ENCODE measurements at places on chromosomes 5 and 9. TPM values are rescaled to one million over a fixed set of nuclear protein-coding genes. Genes with fewer than 3 reads are reported as not detected.

The RANBP3L gene
- total RNA-seq, result 5.1 TPM

GRCh38 chr9:82597241-82598203 lies 465.4 kb downstream of the RASEF start:
- DNase-seq, result no peak

DNA sequence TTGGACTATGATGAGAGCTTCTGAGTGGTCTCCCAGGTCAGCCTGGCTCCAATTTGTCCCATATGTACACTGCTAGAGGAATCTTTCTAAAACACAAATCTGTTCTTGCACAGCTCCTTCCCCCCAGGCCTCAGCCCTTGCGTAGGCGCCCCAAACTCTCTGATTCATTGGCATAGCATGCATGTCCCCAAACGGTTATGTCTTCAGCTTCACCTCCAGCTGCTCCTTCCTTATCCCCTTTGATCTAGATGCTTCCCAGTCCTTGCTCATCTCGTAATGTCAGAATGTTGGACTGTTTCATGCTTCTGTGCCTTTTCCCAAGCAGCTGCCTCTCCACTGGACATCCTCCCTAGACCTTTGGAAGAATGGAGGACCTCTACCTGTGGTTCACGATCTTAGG lies 60.1 kb upstream of the BASP1 start:
- DNase-seq, result no peak

DNA sequence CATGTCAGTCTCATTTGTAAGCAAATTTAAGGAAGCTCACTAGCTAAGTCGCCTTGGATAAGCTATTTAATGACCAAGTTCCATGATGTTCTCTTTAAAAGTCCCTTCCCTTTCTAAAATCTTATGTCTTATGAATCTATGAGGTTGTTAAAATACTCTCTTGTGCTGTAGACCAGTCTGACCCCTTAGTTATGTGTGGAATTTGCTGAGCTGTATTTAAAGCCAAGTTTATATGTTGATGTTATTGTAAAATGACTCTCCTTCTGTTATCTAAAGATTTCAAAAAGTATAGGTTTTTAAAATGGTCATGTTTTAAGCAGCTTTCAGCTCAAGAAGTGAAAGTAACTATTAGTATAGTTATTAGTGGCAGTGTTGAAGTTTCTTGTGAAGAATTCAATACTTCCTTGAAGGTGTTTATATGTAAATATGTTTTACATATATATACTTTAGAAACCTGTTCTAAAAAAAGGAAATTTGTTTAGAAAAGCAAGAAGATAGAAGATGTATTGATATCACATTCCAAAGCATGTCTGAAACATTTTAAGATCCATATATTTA lies 92.2 kb downstream of the CDC42SE2 start:
- DNase-seq, result no peak

The CARTPT gene
- total RNA-seq, result not detected

DNA sequence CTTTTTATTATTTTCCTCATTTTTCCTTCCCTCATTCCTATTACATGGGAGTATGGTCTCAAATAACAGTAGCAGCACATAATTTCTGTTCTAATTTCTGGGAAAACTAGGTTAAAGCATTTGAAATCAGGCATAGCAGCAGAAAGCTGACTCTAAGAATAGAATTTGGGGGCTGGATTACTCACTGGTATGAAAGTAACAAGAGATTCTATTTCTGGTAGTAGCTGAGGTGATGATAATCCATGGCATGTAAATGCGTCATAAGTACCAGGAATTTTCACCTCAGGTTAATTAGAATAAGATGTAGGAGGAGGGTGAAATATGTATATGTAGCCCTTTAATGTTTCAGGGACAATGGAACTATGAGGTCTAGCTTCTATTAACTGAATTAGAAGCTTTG lies 662.0 kb downstream of the PTPRD start:
- no peak for DNase-seq

GRCh38 chr5:39783756-39784421 lies 359.1 kb upstream of the DAB2 start:
- DNase-seq, result peak; percentile 67

The QRFP gene
- not detected for total RNA-seq

DNA sequence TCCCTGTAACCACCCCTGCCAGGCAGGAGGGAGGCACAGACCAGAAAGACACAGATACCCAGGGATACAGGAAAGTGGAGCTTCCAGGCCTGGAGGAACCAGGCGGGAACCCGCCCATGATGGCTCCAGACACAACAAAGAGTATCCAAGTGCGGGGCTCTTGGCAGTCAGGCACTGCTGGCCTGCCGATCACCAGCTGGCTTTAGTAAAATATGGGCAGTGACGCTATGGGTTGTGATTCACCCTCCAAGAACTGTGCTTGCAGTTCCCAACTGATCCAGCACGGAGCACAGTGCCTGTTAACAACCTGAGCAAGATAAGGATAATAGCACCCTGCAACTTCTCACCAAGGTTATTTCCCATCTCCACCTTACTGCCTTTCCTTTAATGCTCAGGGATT lies 463.3 kb downstream of the IRX1 start:
- DNase-seq, result no peak

DNA sequence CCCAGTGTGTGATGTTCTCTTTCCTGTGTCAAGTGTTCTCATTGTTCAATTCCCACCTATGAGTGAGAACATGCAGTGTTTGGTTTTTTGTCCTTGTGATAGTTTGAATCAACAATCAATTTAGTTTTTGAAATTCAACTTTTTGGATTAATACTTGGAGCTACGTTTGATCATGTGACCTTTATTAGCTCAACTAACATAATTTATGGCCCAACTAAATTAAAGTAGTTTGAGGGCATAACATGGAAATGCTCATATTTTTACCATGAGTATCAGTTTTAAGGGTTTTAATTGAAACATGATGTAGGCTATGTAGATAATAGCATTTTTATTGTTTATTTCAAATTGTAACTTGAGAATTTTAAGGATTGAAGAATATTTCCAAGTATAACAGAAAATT lies 168.0 kb downstream of the CCDC171 start:
- no peak for DNase-seq

GRCh38 chr5:35988529-35988928 lies 2.7 kb downstream of the UGT3A1 start:
- DNase-seq, result no peak

- DNase-seq, result no peak
Observed at GRCh38 chr9:94974154-94974879, 247.8 kb downstream of the AOPEP start.

The TUSC1 gene
- 10.2 TPM for total RNA-seq

The HAUS6 gene
- total RNA-seq, result 11.8 TPM

The LRRC14B gene
- 0.79 TPM for total RNA-seq

GRCh38 chr9:89596937-89597555 lies 7.8 kb upstream of the GADD45G start:
- DNase-seq, result no peak

- no peak for DNase-seq
Observed at GRCh38 chr9:78986446-78986845, 585.3 kb upstream of the TLE4 start.

GRCh38 chr5:113608113-113608596 lies 94.7 kb downstream of the YTHDC2 start:
- no peak for DNase-seq

The ANKRD18B gene
- 1.7 TPM for total RNA-seq

- DNase-seq, result peak; percentile 49
Observed at GRCh38 chr5:172107571-172107970, 80.5 kb downstream of the STK10 start.

- no peak for DNase-seq
Observed at GRCh38 chr5:135174315-135175096, 140.5 kb upstream of the PITX1 start.

DNA sequence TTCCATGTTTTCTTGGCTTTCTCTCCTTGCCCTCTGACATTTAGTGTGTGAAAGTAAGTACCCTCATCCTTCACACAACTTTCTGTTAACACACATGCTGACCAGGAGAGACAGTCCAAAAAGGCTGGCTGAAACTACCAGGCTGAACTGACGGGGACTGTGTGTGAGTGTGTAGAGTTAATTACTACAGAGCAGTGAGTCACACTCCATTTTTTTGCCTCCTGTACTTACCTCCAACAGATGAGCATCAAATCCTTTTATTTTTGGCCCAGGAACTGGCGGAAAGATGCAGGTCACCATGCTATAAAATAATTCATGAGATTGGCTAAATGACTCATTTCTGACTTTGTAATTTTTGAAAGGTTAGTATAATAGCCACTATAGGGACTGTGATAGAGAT lies 20.2 kb upstream of the AGXT2 start:
- no peak for DNase-seq

The GNA14 gene
- total RNA-seq, result 1.6 TPM

DNA sequence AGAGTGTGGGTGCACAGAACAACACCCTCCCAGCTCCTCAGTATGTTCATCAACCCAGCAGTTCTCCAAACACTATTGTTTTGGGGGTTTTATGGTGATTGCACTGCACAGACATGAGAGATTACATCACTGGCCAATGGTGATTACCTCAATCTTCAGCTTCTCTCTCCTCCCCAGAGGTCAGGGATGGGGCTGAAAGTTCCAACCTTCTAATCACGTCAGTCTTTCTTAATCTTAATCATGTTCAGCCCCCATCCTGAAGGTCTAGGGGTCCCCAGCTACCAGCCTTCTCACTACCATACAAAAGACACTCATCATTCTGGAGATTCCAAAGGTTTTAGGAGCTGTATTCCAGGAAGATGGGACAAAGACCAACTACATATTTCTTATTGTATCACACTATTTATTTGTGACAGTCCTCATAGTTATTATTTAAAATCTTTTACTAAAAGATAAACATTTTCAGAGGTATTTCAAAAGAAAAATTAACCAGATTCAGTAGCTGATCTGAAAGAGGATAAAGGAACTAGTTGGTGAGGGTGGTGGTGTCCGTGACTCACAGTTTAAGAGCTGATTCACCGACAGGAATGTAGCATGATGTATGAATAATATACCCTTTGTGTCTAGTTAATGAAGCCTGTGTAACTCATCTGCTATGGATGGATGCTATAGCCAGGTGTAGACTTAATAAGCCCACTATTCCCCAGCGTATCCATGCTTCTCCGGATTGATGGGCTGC lies 35.6 kb downstream of the RASEF start:
- no peak for DNase-seq

DNA sequence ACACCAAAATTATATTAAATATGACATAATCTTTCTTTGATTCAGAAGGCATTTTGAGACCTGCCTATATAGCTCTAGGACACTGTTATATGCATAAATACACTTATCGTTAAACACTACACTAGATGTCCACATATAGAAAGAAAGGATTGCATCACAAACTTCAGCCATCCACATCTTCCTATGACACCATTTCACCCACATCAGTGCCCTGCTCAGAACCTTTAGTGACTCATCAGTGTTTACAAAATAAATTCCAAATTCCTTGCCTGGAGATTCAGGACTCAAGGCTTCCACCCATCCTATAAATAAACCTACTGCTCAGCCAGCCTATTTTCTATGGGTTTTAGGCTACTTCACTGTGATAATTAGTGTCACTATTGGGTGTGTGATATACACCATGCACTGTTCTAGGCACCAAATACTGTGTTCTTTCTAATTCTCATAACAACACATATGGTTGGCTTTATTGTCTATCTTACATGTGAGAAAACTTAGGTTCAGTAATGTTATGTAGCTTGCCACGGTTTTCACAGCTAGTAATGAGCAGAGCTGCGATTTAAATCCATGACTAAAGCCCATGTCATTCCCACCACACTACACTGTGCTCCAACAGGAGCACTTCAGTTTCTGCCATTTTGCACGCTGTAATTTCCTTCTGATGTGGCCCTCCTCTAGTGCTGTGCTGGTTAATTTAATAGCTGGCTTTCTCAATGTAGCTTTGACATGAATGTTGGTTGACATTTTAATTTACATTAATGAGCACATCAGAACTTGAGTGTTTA lies 103.3 kb downstream of the SREK1 start:
- no peak for DNase-seq

- no peak for DNase-seq
Observed at GRCh38 chr9:136003411-136004218, 42.4 kb upstream of the UBAC1 start.

DNA sequence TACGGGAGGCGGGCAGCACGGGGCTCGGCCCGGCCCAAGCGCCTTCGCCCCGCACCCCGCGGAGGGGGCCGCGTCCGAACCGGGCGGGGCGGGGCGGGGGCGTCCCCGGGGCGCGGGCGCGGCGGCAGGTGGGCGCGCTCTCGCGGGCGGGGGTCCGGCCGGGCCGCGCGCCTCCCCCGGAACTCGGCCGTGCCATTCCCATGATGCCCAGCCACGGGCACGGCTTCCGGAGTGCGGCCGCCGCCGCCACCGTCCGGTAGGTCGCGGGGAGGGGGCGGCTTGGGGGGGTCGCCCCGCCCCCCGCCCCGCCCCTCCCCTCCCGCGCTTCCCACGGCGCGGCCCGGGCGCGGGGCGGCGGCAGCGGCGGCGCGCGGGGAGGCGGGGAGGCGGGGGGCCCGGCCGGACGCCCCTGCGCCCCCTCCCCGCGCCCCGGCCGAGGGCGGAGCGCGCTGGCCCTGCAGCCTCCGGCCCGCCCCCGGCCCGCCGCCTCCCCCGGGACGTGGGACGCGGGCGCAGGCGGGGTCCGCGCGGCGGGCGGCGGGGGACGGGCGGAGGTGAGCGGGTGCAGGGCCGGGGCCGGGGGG lies at the start of gene PPP1R26:
Gene PPP1R26, plus strand, starts transcription at position 314 of the 584 bp plus-strand sequence. CDS start 4,729 bp downstream, outside the sequence.
- DNase-seq, result no peak

DNA sequence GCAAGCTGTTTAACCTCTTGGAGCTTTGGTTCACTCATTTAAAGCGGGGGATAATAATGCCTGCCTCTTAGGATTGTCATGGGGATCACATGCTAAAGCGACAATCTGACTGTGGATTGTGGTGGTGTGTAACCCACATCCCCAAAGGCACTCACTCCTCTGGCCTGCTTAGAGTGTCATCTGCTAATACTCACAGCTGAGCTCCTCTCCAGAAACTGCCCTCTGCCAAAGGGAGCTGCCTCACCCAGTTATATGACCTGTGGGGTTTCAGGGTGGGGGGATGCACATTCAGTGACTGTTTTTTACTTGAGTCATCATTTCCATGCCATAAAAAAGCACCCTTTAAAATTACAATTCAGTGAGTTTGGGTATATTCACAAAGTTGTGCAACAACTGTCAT lies 110.0 kb upstream of the SPOCK1 start:
- no peak for DNase-seq

DNA sequence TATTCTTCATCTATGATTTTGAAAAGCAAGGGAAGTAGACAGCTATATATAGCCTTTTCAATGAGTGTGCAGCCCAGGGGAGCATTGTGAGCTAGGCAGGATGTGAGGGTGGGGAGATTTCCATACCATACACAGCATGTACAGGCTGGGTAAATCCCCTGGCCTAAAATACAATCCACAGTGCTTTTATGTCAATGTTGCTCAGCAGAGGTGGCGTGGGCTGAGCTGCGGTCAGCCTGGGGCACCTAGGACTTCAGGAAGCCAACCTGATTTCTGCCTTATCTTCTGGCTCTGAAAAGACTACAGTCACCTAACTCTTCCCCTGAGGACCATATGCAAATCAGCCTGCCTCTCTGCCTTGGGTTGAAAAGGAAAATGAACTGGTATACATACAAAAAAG lies 6.3 kb upstream of the GARIN3 start:
- no peak for DNase-seq

DNA sequence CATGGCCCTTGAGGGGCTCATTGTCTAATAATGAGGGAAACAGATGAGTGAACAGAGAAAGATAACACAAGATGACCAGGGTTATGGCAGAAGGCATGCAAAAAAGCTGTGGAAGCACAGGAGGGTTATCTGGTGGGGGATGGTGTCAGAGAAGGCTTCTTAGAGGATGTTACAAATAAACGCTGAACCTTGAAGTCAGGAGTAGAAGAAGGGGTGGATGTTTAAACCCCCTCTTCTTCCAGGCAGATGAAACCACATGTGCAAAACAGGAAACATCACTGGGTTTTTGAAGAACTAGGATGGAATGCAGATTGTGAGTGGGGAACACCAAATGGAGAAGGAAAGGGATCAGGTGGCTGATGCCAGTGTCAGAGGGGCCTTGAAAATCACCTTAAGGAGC lies 41.8 kb upstream of the NR5A1 start:
- DNase-seq, result no peak

The SLC4A9 gene
- total RNA-seq, result not detected
